ENCODE measurements at places on chromosomes 16 and 17. TPM values are rescaled to one million over a fixed set of nuclear protein-coding genes. Genes with fewer than 3 reads are reported as not detected.

The CFDP1 gene
- 89.9 TPM for total RNA-seq

- H3K36me3 ChIP-seq = no peaks in the 10 kb centered on the region
- H3K4me1 ChIP-seq = no peaks in the 10 kb centered on the region
- H3K27ac ChIP-seq = no peak overlapping the region
- no peaks in the 10 kb centered on the region for H3K27me3 ChIP-seq
- DNase-seq = no peak
These were observed 5.3 kb upstream of the TMEM204 start for GRCh38 chr16:1527836-1528811.

The TAF1C gene
- 51.9 TPM for total RNA-seq

DNA sequence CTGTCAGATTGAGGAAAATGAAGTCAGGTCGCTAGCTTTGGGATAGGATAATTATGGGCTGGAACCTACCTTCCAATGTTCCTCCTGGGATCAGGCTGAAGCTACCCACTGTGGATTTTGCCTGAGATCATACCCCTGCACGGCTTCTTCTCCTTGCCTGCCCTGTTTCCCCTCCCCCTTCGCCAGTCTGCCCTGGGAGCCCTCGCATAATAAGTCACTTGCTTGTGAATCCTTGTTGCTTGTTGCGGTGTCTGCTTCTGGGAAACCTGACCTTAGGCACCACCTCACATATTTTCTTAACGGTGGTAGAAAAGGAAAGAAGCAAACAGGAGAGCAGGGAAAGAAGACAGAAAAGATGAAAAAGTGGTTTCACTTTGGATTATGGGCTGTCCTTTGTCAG, 13.3 kb upstream of the PMP22 start:
- peak; percentile 20 for DNase-seq
- H3K4me3 ChIP-seq = 0 out of 2 replicates have a peak overlapping the region, but pooled peaks have one; percentile 9
- H3K27me3 ChIP-seq = no peaks in the 10 kb centered on the region

The CCL11 gene
- not detected for total RNA-seq

DNA sequence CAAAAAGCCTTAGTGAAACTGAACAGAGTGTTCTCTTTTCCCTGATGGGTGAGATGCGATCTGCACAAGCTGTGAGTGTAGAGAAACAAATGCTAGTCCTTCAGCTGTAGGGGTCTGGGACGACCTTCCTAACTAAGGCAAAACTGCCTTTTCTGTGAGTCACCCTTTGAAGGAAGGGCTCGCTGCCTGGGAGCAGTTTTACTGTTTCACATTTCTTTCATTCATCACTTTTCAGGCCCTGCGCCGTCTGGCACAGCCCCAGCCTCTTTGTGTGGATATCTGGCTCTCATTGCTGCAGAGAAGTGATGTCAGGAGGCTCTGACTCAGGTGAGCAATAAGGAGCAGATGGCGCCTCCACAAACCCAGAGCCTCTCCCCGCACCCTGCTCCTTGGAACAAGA, 57.4 kb downstream of the HS3ST3A1 start:
- no peak overlapping the region for H3K4me3 ChIP-seq
- no peaks in the 10 kb centered on the region for H3K27me3 ChIP-seq
- 0 out of 2 replicates have a peak, but pooled peaks cover 3% of the 10 kb centered on the region for H3K36me3 ChIP-seq
- H3K4me1 ChIP-seq = no peaks in the 10 kb centered on the region

The SGCA gene
- not detected for total RNA-seq

DNA sequence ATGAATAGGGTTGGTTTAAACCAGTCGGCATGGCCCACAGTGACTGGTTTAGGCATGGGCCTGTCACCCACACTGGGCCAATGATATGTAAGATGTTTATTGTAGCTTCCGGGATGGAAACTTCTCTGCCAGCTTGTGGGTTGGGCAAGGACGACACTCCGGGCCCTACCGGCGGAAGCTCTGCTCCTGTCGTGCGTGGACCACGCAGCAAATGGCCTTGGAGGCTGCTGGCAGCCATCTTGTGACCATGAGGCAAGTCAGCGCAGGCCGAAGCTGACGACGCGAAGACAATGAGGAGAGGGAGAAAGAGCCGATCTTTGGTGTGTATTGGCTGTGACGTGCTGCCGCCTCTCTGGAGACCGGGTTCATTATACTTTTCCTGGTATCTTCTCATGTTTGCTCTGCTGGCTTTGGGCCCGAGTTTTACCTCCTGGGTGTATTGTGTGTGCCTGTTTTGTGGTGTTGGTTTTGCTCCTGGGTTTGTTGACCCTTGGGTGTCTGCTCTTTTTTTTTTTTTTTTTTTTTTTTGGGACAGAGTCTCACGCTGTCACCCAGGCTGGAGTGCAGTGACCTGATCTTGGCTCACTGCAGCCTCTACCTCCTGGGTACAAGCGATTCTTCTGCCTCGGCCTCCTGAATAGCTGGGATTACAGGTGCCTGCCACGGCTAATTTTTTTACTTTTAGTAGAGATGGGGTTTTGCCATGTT, 15.4 kb downstream of the SLC25A10 start:
- no peaks in the 10 kb centered on the region for H3K36me3 ChIP-seq
- no peak overlapping the region for H3K4me3 ChIP-seq
- no peaks in the 10 kb centered on the region for H3K27me3 ChIP-seq
- no peak for DNase-seq

DNA sequence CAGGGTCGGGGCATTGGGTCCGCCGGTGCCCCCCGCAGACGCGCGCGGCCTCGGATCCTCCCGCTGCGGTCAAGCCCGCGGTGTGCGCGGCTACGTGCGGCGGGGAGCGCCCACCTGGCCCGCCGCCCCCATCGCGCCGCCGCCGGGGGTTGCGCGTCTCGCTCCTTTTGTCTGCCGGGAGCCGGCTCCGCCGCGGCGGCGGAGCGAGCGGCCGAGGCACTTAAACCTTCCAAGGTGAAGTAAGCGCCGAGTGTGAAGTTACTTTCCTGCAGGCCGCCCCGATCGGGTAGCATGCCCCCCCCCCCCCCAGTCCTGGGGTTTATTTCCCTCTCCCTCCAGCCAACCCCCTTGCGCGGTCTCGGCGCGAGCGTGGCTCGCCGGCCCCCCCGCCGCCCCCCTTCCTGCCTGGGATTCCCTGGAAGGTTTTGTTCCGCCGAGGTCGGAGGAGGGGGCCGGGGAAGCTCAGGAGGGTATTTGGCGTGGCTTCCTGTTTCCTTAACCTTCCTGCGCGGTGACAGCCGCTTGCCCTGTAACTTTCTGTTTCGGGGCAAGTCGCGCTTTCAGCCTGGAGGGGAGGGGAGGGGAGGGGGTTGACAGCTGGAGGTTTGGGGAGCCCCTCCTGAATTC, 56.6 kb upstream of the GSE1 start:
- H3K4me1 ChIP-seq = peaks cover 35% of the 10 kb centered on the region
- peak overlapping the region; percentile 92 for H3K4me3 ChIP-seq
- DNase-seq = peak; percentile 80

The CNGB1 gene
- total RNA-seq = not detected

- H3K27ac ChIP-seq = no peak overlapping the region
- no peaks in the 10 kb centered on the region for H3K27me3 ChIP-seq
- no peak overlapping the region for H3K4me3 ChIP-seq
These were observed 37.9 kb downstream of the NUP88 start for GRCh38 chr17:5381542-5381941.

GRCh38 chr17:62617894-62618472, 9.5 kb upstream of the MRC2 start:
- no peaks in the 10 kb centered on the region for H3K27me3 ChIP-seq
- no peak for DNase-seq
- no peak overlapping the region for H3K4me3 ChIP-seq
- H3K27ac ChIP-seq = peak overlapping the region; percentile 90
- H3K4me1 ChIP-seq = peaks cover 16% of the 10 kb centered on the region

DNA sequence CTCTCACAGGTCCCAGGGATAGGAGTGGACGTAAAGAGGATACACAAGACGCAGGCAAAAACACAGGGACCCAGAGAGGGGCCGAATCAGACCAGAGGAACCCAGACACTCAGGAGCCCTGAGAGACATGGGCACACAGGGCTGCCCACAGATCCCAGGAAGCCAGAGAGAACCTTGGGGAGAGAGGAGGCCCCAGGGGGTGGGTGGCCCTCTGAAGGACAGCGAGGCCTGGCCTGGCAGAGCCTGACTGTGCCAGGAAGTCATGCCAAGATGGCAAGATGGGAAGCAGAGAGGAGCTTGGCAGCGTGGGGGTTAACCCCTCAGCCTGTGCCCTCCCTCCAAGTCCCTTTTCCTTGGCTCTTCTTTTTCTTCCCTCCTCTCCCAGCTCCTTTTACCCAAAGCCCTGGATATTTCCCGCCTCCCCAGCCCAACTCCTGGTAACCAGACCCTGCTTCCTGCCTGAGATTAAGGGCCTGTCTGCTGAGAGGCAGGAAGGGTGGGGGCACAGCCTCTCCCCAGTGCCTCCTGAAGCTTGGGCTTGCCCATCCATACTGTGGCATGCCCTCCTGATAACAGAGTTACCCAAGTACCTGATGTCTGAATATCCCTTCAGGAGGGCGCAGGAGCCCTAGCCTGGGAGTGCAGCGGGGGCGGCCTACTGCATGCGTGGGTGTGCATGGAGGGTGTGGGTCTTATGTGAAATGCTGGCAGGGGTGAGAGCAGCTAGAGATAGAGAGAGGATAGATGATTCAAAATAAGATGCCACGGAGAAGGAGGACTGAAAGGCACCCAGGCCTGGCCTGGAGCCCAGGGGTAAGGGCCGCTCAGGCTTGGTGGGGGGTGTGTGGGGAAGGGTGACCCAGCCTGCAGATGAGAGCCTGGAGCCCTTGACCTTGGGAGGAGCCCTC, 6.0 kb upstream of the TBX21 start:
- no peak overlapping the region for H3K4me3 ChIP-seq
- H3K36me3 ChIP-seq = no peaks in the 10 kb centered on the region
- no peak overlapping the region for H3K27ac ChIP-seq
- no peak for DNase-seq

DNA sequence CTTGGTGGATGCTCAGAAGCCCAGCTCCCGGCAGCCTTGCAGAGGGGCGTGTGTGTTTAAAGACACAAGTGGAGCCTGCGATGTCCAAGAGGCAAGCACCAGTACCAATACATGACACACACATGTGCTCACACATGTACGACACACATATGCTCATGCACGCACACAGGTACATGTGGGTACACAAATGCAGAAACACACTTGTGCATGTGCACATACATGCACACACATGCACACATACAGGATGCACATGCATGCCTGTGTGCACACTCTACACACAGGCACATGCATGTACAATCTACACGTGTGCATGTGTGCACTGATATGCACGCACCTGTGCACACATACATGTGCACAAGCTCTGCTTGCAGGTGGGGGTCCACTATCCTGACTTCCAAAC, 10.8 kb downstream of the RBFOX3 start:
- H3K4me1 ChIP-seq = no peaks in the 10 kb centered on the region
- H3K36me3 ChIP-seq = no peaks in the 10 kb centered on the region
- DNase-seq = no peak
- H3K27me3 ChIP-seq = no peaks in the 10 kb centered on the region
- H3K4me3 ChIP-seq = no peak overlapping the region

- H3K27ac ChIP-seq = no peak overlapping the region
- H3K27me3 ChIP-seq = no peaks in the 10 kb centered on the region
- H3K4me1 ChIP-seq = peaks cover 9% of the 10 kb centered on the region
- DNase-seq = peak; percentile 33
- H3K36me3 ChIP-seq = no peaks in the 10 kb centered on the region
These were observed 79.1 kb downstream of the C17orf67 start for GRCh38 chr17:56754523-56755208.

- DNase-seq = peak; percentile 89
- H3K27ac ChIP-seq = peak within 1 kb of the TSS; percentile 67
- peaks cover 16% of the 10 kb centered on the region for H3K4me1 ChIP-seq
- H3K27me3 ChIP-seq = no peaks in the 10 kb centered on the region
- 0 out of 2 replicates have a peak, but pooled peaks cover 6% of the 10 kb centered on the region for H3K36me3 ChIP-seq
These were observed at the start of gene TMEM106A for GRCh38 chr17:43211480-43212402. TSS of gene TMEM106A (plus strand) at chr17:43211875. CDS start at chr17:43213042, 1,167 bp downstream.

DNA sequence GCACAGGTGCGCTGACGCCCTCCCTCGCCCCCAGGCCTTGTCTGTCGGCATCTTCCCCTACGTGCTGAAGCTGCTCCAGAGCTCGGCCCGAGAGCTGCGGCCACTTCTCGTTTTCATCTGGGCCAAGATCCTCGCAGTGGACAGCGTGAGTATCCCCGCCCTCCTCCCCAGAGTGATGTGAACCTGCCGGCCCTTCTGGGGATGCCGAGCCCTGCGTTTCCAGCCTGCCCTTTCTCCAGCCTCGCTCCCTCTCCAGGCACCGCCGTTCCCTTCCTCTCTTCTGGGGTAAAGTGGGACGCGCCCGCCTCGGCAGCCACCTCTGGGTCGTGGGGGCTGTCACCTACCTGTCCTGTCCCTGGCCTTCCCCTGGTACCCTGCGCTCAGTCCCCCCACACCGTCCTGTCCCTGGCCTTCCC, 133.9 kb upstream of the CHMP6 start:
- no peak for DNase-seq
- no peaks in the 10 kb centered on the region for H3K27me3 ChIP-seq
- H3K27ac ChIP-seq = no peak overlapping the region

GRCh38 chr16:72291121-72291520, 119.2 kb upstream of the PMFBP1 start:
- no peaks in the 10 kb centered on the region for H3K36me3 ChIP-seq
- no peak overlapping the region for H3K4me3 ChIP-seq
- DNase-seq = peak; percentile 5

- no peaks in the 10 kb centered on the region for H3K36me3 ChIP-seq
- no peaks in the 10 kb centered on the region for H3K4me1 ChIP-seq
- no peak overlapping the region for H3K27ac ChIP-seq
- no peaks in the 10 kb centered on the region for H3K27me3 ChIP-seq
- DNase-seq = no peak
These were observed 71.1 kb downstream of the CPPED1 start for GRCh38 chr16:12732600-12732999.

The HYDIN gene
- total RNA-seq = 5.1 TPM

- peaks cover 26% of the 10 kb centered on the region for H3K4me1 ChIP-seq
- peak overlapping the region; percentile 78 for H3K27ac ChIP-seq
- peaks cover 7% of the 10 kb centered on the region for H3K36me3 ChIP-seq
- peak overlapping the region; percentile 67 for H3K4me3 ChIP-seq
- no peak for DNase-seq
- H3K27me3 ChIP-seq = no peaks in the 10 kb centered on the region
These were observed 672 bp upstream of the ALKBH5 start for GRCh38 chr17:18182978-18183333.

The RAC3 gene
- total RNA-seq = 293 TPM

DNA sequence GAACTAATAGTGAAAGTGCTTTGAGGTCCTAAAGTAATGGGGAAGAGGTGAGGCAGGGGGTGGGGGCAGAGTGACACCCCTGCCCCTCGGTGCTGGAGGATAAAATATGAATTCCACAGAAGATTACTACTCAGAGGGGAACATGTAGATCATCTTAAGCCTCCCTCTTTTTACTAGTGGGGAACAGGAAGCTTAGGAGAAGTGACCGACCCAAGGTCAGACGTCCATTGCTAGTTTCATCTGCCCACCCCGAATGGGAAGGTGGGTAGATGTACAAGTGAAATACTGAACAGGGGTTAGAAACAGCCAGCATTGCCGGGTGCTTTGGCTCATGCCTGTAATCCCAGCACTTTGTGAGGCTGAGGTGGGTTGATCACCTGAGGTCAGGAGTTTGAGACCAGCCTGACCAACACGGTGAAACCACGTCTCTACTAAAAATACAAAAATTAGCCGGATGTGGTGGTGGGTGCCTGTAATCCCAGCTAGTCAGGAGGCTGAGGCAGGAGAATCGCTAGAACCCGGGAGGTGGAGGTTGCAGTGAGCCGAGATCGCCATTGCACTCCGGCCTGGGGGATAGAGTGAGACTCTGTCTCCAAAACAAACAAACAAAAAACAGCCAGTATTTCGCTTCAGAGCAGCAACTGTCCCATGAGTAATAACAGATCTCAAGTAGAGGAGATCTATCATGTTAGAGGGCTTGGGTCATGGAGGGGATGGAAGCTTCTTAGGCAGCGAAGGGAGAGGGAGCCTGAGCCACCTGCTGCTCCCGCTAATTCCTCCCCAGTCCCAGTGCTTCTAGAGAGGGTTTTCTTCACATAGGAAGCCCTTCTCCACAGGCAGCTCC, 1.2 kb upstream of the NR1D1 start:
- DNase-seq = no peak
- H3K36me3 ChIP-seq = no peaks in the 10 kb centered on the region
- peak overlapping the region; percentile 75 for H3K4me3 ChIP-seq
- no peak overlapping the region for H3K27ac ChIP-seq
- peaks cover 32% of the 10 kb centered on the region for H3K27me3 ChIP-seq

The KRTAP2-3 gene
- not detected for total RNA-seq
